Activated naive CD4-positive, alpha-beta T cell treated with Interleukin-2 at 50 U/mL for 16 hours (primary cell): ENCODE measurements at places on chromosomes 11 and 22.
A peak's percentile ranks its signal among the peaks of the same experiment; 100 is the strongest.

- no peak for DNase-seq
Observed at GRCh38 chr11:121721448-121721847, 268.7 kb upstream of the SORL1-AS1 start.

- no peak for DNase-seq
Observed at GRCh38 chr11:133011604-133012003, 520.7 kb downstream of the OPCML start.

- no peak for DNase-seq
Observed at GRCh38 chr22:41446057-41446501, 522 bp downstream of the TOB2 start.

DNA sequence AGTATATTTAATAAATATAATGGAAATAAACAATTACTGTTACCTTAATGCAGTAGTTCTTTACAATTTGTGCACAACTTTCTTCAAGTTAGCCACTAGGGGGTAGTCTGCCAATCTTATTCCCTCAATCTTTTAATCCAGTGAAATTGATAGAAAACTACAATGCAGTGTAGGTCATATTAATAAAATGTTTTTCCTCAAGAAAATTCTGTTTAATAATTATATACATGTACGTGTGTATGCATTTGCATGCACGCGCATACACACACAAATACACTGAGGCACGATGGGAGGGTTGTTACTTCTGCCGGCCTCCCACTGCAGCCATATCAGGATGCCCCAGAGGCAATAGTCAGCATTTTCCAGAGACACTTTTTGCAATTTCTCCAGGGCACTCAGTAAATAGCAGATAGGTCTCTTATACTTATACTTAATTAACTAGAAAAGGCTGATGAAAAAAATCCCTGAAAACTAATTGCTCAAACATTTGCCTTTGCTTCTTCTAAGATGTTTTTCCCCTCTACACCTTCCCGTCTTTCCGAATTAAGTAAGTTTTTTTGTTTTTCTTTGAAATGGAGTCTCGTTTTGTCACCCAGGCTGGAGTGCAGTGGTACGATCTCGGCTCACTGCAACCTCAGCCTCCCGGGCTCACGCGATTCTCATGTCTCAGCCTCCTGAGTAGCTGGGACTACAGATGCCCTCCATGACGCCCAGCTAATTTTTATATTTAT lies 3.1 kb downstream of the GAB2 start:
- DNase-seq = no peak

GRCh38 chr11:130452176-130452575 lies 3.7 kb downstream of the ADAMTS15 start:
- DNase-seq = no peak

DNA sequence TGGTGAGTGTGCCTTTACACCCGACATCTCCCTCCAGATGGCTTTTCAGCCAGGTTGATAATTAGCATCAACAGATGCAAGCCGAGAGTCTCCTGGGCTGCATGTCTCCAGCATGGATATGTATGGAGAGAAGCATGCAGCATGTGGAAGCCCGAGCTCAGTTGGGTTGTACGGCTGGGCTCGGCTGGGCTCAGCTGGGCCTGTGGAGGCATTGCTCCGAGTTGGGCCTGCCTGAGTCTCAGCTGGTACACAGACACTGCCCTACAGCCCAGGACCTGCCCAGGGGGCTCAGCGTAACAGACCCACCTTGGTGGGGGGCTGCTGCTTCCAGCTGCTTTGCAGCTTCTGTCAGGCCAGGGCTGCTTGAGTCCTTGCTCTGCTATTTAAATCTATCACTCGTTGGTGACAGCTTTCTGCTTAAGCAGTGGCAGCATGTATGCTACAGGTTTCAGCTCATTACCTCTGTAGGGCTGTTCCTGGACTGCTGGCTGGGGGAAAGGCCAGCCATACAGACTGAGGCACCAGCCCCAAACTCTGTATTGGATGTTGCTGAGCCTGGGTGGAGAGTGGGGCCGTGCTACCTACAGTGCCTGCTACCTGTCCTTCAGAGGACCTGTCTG lies 115.5 kb downstream of the TEAD1 start:
- DNase-seq = no peak

GRCh38 chr11:70399681-70400112 lies 1.4 kb downstream of the CTTN start:
- DNase-seq = no peak

- DNase-seq = no peak
Observed at GRCh38 chr11:133905677-133906156, 51.1 kb downstream of the IGSF9B start.

GRCh38 chr11:65915821-65916251 lies 3.0 kb downstream of the C11orf68 start:
- no peak for DNase-seq

DNA sequence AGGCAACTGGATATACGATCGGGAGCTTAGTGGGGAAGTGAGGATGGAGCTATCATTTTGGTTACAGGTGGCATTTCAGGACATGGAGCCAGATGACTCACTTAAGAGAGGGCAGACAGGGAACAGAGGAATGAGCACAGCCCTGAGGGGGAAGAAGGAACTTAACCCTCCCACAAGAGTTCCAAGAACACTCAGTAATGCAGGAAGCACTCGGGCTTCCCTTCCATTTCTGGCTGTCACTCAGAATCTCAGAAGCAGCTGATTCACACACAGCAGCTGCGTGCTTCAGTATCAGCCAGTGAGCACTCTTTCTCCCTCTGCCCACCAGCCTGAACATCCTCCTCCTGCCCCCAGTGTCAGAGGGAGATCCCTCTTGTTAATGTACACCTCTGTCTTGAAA lies 34.8 kb downstream of the EFCAB6 start:
- no peak for DNase-seq

- DNase-seq = no peak
Observed at GRCh38 chr11:13837286-13837685, 125.2 kb upstream of the SPON1 start.

DNA sequence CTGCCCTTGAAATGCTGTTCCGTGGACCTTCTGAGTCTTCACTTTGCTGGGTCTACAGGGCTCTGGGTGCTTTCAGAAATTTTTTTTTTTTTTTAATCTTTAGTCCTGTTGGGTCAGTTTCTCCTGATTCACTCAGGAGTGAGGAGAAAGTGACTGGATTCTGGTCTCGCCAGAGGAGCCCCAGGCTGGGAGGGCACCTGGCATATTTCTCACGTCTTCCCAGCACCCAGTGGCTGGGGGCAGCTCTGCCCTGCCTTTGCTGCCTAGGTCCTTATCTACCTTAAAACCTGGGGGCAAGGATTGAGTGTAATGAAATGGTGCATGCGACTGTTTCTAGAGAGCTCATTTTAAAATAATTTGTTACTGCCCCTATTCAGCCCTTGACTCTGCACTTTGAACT lies 23.3 kb downstream of the SAMM50 start:
- DNase-seq = no peak

DNA sequence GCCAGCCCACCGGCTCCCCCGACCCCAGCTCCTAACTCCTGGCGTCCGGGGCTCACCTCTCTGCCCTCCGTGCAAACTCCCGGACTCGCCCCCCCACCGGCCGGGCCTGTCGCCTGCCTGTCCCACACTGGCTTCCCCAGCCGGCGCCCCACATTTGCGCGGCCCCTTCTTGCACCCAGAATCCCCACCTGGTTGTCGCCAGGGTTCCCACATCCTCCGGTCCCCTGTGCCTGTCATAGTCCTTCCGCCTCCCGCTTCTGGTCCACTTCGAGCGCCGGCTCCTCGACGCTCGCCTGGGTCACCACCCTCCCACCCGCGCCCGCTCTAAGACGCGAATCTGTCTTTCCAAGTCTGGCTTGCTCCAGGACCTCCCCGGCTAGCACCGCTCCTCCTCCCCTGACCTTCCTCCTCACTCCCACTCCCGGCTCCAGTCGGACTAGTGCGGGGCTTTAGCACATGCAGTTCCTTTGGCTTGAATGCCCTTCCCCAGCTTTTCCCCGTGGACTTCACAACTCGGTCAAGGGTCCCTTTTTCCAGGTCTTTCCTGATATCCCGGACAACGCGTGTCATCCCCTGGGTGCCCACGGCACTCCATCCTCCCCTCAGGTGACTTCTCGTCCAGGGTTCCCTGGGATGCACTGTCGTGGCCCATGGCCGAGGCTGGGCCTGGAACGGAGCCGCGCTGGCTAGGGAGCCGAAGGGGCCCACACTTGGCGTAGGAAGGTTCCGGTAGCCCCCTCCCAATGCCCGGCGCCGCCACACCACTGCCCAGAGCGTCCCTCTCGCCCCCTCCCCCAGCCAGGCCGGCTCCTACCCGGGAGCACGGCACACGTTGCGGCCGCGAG lies 635 bp downstream of the SCARF2 start:
- DNase-seq = peak; percentile 25

DNA sequence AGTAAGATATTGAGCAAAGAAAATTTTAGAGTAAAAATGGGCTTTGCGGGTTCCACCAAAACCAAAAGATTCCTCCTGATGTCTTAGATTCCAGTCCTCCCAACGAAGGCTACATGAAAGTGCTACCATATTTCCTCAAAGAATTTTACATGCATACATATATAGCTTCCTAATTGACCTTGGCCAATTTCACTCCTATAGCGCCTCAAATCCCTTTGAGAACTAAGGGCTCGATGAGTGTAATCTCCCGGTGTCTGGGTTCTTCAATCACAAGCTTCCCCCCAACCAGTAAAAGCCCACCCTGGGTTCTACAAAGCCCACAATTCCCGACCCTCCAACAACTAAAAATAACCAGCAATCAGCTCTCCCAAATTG lies 1.2 kb downstream of the SIK3 start:
- DNase-seq = no peak

- no peak for DNase-seq
Observed at GRCh38 chr11:73931039-73931645, 19.7 kb upstream of the DNAJB13 start.

- no peak for DNase-seq
Observed at GRCh38 chr11:70594031-70594430, 195.7 kb downstream of the CTTN start.

- no peak for DNase-seq
Observed at GRCh38 chr22:20657963-20658362, 116.0 kb upstream of the SERPIND1 start.

GRCh38 chr11:47863898-47864430 lies 15.8 kb upstream of the NUP160 start:
- DNase-seq = no peak

- DNase-seq = no peak
Observed at GRCh38 chr11:20041499-20041898, 118.8 kb downstream of the DBX1 start.

- no peak for DNase-seq
Observed at GRCh38 chr11:126669416-126669815, 313.9 kb downstream of the ST3GAL4 start.

DNA sequence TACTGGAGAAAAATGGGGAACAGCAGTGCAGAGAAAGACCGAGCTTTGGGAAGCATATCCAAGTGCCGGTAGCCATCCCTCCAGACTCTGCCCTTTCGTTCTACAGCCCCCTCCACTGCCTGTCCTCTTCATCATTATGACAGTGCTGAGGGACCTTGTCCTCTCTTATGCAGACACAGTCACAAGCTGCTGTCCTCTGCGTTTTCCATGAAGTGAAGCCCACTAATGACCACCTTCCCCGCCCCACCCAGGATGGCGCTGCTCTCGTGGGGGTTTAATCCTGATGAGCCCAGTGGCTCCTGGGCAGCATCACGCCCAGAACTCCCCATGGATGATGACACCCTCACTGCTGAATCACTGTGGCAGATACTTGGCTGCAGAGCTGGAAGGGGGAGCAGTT lies 157.7 kb downstream of the PKNOX2 start:
- no peak for DNase-seq

DNA sequence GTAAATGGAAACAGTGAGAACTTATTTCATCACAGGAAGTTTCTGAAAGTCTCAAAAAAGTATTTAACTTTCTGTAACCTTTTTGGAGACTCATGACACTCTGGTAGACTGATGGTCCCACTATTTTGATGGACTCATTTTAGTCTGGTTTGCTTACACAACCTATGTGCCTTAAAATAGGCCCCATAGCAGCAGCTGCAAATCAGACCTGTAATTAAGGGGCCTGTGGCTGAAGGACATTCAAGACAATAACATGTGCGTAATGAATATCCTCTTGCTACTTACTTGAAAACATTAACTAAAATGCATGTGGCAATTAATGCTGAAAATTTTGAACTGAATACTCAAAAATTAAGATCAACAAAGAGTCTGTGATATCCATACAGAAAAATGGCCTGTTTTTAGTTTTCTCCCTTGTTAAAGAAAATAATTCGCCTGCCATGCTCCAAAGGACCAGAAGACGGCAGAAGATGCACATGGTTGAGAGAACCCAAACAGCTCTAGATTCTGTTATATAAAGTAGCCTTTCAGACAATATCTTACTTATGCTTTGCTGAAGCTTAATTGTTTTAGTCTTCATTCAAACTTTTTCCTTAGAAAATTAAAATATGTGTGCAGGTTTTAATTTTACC lies 568.5 kb downstream of the KCNA4 start:
- DNase-seq = no peak

DNA sequence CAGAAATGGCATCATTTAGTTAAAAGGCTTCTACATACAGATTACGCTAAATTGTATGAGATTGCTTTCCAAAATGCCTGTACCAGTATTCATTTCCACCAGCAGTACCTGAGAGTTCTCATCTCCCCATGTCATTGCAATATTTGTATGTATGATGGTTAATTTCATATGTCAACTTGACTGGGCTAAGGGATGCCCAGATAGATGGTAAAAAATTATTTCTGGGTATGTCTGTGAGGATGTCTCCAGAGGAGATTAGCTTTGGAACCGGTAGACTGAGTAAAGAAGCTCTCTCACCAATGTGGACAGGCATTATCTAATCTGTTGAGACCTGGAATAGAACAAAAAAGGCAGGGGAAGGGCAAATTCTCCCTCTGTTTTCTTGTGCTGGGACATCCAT lies 6.9 kb downstream of the ADM start:
- no peak for DNase-seq

- no peak for DNase-seq
Observed at GRCh38 chr11:34037016-34037415, 14.5 kb upstream of the CAPRIN1 start.

- no peak for DNase-seq
Observed at GRCh38 chr11:94790197-94790596, 22.0 kb downstream of the AMOTL1 start.

- DNase-seq = no peak
Observed at GRCh38 chr22:45731041-45731797, 59.6 kb downstream of the ATXN10 start.

GRCh38 chr11:134558258-134558835 lies 146.3 kb upstream of the B3GAT1 start:
- DNase-seq = no peak

GRCh38 chr22:44312766-44313165 lies at the start of gene SHISAL1:
Gene SHISAL1, minus strand, starts transcription at chr22:44312951. Its CDS starts 12,006 bp downstream, at chr22:44300945.
- DNase-seq = no peak

GRCh38 chr11:35066783-35067423 lies 72.1 kb upstream of the CD44 start:
- DNase-seq = peak; percentile 56

DNA sequence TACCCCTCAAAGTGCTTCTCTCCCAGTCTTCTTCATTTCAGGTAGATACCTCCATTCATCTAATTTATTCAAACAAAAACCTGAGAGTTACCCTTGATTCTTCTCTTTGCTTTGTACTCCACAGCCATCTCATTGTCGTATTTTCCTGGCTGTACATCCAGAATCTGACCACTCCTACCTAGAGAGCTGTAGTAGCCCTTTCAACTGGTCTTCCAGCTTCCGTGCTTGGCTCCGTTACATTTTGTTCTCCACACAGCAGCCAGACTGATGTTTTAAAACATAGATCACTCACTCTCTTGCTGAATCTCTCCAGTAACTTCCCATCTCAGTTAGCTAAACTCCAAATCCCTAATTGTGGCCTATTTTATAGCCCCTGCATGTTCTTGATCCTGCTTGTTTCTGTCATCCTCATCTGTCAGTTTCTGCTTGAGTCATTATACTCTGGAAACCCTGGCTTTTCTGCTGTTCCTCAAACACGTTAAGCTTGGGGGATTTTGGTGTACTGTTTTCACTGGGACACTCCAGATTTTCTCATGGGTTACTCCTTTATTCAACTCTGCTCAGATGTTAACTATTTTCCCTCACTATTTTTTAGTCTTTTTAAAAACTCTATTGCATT lies 7.4 kb downstream of the SPCS2 start:
- no peak for DNase-seq
